Astrocyte of the spinal cord (primary cell): ENCODE measurements at places on chromosomes 3 and 15.
A peak's percentile ranks its signal among the peaks of the same experiment; 100 is the strongest.

GRCh38 chr3:127475391-127475790 lies 115.1 kb downstream of the TPRA1 start:
- no peak for DNase-seq

DNA sequence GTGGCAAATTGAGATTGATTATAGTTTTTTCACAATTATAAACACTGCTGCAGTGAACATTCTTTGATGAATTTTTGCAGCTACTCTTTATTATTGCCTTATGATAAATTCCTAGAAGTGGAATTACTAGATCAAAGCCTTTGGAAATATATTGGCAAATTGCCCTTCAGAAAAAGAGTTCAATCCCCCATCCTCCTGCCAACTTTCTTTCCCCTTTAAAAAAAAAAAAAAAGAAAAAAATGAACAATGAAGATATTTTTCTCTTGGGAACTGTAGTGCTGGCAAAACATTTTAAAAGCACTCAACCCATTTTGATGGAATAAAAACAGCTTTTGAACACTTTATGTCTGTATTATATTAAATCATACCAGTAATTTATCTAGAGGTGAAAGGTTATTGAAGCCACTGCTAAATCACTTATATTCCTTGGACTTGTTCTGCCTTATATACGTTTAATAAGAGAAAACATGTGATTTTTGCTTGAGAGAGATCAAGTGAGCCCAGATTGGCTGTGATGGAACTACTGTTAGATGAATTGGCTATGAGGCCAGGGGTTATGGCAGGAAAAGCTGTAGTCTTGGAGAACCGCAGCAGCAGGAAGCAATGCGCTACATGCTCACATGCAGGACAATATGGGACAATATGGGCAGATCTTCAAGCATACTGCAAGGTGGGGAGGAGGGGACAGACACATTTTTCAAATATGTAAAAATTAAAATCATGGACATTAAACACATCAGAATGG lies 212.8 kb upstream of the C2CD4B start:
- no peak for DNase-seq

GRCh38 chr15:61327019-61327631 lies 98.0 kb upstream of the RORA start:
- no peak for DNase-seq

DNA sequence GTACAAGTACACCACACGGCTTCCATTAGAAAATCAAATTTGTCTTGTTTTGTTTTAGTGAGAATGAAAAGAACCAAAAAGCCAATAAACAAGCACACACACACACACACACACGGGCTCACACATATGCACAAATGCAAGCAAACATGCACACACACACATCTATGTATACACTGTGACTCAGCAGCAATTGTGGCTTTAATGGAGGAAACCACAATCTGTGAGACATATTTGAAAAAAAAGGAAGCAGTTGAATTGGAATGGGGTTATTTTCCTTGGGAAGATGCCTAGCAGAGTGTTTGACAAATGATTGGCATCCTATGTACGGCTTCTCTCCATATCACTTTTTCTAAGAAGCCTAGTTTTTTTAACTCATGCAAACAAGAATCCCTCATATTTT lies 201.1 kb upstream of the ARRDC4 start:
- peak; percentile 55 for DNase-seq

DNA sequence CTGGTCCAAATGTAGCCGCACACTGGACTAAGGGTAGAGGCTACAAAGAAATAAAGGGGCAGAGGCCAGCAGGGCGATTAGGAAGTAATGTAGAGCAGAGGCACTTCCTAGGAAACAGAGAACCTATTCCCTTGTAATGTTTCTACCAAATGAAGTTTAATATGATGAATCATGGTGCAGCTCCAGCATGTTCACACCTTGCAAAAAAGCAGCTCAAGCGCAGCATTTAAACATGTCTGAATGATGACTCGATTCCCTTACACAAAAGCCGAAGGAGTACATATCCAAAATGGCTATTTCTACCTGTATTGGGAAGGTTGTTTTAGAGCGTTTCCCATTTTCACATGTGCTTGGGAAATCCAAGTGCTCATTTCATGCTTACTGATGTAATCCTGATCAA lies 204.8 kb downstream of the MECOM start:
- no peak for DNase-seq

DNA sequence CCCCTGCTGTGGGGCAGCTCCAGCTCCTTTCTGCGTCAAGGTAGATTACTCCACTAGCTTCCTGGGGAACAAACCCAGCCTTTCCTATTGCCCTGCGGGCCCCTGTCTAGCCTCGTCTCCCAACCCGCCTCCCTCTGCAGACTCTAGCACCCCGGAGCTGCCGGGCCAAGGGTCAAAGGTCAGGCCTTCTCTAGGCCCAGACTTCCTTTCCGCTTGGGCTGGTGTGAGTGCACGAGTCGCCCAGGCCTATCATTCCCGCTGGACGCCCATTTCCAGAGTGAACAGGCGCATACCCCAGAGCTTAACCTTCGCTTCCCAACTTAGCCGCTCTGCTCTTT lies 11.6 kb upstream of the ONECUT1 start:
- DNase-seq, result no peak

- no peak for DNase-seq
Measured at GRCh38 chr3:188123170-188123905, 30.6 kb upstream of the LPP start.

DNA sequence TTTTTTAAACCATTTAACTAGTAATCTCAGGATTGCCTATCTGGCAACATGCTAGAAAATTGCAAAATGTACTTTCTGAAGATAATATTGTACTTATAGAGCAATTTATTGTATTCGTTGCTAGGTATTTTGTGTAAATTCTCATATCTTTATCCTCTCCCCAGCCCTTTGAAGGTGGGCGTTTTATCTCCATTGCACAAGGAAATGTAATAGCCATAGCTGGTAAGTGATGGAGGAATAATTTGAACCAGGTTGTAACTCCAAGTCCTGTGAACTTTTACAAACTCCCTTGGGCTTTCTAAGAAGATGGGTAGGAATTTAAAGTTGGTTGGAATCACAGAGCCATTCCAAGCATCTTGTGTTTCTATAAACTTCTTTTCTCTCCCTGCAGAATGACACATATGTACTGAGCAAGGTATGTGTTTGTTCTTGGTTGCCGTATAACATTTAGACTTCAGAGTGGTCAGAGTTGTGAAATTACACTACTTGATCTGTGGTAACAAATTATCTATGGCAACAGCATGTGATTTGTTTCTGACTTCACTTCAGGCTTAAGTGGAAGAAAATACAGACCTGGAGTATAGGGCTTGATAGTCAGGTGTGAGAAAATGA lies 170.9 kb downstream of the AKAP13 start:
- DNase-seq, result no peak

DNA sequence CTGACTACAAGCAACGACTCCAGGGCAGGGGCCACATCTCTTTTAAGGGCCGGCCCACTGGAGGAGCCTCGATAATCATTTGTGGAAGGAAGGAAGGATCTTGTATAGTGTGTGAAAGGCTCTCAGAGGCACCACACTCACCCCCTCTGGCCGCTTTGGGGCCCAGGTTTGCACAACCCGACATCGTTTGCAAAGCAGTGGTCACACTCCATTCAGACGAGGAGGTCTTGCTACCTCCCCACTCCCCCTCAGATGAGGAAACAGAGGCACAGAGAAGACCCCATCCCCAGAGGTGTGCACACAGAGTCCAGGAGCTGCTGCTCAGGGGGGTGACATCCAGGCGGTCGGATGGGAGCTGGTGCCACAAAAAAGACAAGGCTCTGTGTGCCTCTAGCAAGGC lies 29.6 kb downstream of the IQSEC1 start:
- DNase-seq, result no peak

- DNase-seq, result peak; percentile 5
Measured at GRCh38 chr3:162865466-162865865, 1368.9 kb downstream of the OTOL1 start.

GRCh38 chr3:139230391-139230790 lies 113.4 kb upstream of the MRPS22 start:
- no peak for DNase-seq

- DNase-seq, result no peak
Measured at GRCh38 chr3:128447561-128448013, 19.1 kb downstream of the DNAJB8 start.

DNA sequence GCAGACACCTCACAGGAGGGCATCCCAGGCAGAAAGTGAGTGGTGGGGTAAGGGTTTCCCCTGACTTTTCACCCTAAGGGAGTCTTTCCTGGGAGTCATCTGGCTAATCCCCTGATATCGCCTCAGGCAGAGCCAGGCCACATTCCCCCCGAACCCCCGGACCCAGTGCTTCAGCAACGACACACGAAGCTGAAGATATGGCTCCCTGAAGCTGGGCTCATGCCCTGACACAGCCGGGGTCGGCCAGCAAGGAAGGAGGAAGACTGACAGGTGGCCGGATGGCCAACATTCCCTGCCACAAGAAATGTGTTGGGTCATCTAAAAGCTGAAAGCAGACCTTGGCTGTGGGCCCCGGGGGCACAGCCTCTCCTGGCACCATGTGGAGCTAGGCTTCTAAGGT lies 14.4 kb downstream of the CHST13 start:
- DNase-seq, result no peak

GRCh38 chr3:155024006-155024638 lies 56.0 kb upstream of the MME start:
- DNase-seq, result peak; percentile 13

GRCh38 chr3:73192036-73192738 lies 130.7 kb downstream of the EBLN2 start:
- DNase-seq, result no peak

DNA sequence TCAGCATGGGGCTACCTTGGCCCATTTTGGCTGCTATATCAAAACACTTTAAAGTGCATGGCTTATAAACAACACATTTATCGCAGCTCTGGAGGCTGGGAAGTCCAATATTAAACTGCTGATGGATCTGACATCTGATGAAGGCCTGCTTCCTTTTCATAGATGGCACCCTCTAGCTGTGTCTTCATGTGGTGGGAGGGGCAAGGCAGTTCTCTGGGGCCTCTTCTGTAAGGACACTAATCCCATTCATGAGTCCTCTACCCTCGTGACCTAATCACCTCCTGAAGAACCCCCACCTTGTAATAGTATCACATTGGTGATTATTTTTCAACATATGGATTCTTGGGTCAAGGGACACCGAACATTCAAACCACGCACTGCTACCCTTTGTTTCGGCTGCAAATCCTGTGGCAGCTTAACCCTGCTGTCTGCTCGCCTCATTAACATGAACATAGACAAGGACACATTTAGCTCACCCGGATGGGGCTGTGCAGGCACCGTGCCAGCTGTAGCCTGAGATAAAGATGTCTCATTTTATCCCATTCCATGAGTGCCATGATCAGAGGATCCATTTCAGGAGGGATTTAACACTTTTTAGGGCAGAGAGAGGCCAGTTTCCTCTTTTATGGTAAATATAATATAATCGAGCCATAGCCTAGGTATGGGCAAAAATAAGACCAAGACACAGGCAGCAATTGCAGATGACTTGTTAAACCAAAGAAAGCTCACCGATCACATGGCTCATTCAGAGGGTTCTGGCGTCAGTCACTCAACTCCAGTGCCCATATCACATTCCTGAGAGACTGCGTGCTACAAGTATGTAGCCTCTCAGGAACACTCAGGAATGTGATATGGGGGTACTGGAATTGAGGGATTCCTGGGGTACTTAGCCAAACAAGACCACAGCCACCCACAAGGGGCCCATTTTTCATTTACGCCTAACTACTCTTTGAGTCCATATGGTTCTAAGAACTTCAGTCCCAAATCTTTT lies 251.1 kb upstream of the ST8SIA2 start:
- no peak for DNase-seq

DNA sequence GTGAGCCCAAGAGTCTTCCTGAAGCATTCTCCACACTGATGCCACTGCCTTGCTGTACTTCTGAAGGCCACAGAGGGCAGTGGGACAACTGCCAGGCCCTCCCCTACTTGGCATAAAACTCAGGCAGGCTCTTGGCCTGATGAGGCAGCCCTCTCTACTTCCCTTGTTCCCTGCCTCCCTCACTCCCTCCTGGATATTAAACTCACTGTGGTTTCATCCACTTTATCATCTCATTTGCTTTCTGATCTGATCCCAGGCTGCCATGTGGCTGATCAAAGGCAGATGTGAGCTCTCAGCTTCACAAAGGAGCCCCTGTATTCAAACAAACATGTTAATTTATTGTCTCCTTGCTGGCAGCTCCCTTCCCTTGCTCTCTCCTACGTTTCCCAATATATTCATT lies 533.5 kb downstream of the IGSF11 start:
- DNase-seq, result peak; percentile 12

DNA sequence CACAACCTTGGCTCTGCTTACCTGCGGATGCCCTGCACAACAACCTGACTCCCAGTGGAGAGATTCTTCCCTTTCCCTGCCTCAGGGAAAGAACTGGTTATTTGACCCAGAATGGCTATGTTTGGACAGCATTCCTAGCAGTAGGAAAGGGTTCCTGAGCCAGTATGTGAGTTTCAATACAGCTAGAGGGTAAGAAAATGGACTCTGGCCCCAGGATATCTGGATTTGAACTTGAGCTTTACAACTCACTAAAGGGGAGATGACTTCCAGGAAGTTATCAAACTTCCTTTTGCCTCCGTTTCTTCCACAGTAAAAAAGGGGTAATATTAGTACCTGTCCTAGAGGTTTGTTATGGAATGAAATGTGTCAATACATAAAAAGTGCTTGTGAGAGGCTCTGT lies 28.1 kb upstream of the PLSCR4 start:
- DNase-seq, result no peak

- no peak for DNase-seq
Measured at GRCh38 chr15:64045101-64045435, 1.2 kb downstream of the DAPK2 start.

GRCh38 chr15:29997499-29997898 lies 85.3 kb upstream of the GOLGA8J start:
- no peak for DNase-seq

- DNase-seq, result peak; percentile 68
Measured at GRCh38 chr3:38843898-38844297, 27.9 kb upstream of the SCN10A start.

GRCh38 chr3:181723625-181724191 lies 12.0 kb downstream of the SOX2 start:
- DNase-seq, result peak; percentile 32

DNA sequence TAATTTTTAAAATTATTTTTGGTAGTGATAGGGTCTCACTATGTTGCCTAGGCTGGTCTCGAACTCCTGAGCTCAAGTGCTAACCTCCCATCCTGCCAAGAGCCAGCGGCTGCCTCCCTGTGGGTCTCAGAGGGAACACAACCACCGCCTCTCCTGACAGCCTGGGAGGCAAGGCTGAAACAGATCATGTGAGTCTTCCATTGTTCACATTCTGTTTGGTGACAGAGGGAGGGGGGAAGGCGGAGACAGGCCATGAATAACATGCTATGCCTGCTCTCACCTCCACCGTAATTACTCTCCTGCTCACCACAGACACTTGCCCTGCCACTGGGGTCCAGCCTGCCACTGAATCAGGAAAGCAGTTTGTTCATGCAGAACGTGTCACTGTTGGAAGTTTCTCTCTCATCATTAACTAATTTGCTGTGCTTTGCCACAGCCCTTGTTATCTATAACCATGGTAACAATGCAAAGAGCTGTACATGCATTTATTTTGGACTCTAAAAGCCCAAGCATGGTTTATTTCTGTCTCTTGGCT lies 78.4 kb upstream of the RASGRF1 start:
- DNase-seq, result no peak
